ENCODE measurements at places on chromosomes 12 and 14. TPM values are rescaled to one million over a fixed set of nuclear protein-coding genes. Genes with fewer than 3 reads are reported as not detected.

AREL1 gene
- total RNA-seq, result 57.3 TPM

CISTR gene
- not detected for total RNA-seq

ZDHHC22 gene
- not detected for total RNA-seq

HCAR1 gene
- total RNA-seq, result not detected

LRIG3 gene
- not detected for total RNA-seq

SMOC1 gene
- total RNA-seq, result not detected

GZMB gene
- 2,090 TPM for total RNA-seq

STAB2 gene
- total RNA-seq, result not detected

LYSET gene
- 8.6 TPM for total RNA-seq

LPAR5 gene
- total RNA-seq, result 5.6 TPM

GSG1 gene
- total RNA-seq, result not detected

TMTC1 gene
- not detected for total RNA-seq

AQP5 gene
- total RNA-seq, result not detected

MVK gene
- 23.1 TPM for total RNA-seq

LIMA1 gene
- total RNA-seq, result 41.3 TPM

ACOT6 gene
- not detected for total RNA-seq

SDR9C7 gene
- total RNA-seq, result not detected

GPD1 gene
- total RNA-seq, result 0.36 TPM

TAS2R7 gene
- not detected for total RNA-seq

SERPINA10 gene
- total RNA-seq, result not detected

EMP1 gene
- total RNA-seq, result 4.2 TPM

MUCL1 gene
- 11.3 TPM for total RNA-seq

OTX2 gene
- not detected for total RNA-seq

FZD10 gene
- not detected for total RNA-seq

NFATC4 gene
- not detected for total RNA-seq

LRRC10 gene
- not detected for total RNA-seq

LDHB gene
- 590 TPM for total RNA-seq

TSPAN11 gene
- total RNA-seq, result not detected

CCDC197 gene
- not detected for total RNA-seq

SLC5A8 gene
- total RNA-seq, result not detected

CPM gene
- 5.3 TPM for total RNA-seq

SRSF9 gene
- 331 TPM for total RNA-seq

SLC11A2 gene
- total RNA-seq, result 94.3 TPM

B4GALNT3 gene
- 20.6 TPM for total RNA-seq

KLRB1 gene
- total RNA-seq, result 23.9 TPM

TAS2R13 gene
- total RNA-seq, result 1.2 TPM

DENND5B gene
- total RNA-seq, result 0.95 TPM

NTN4 gene
- total RNA-seq, result not detected

NCOR2 gene
- 133 TPM for total RNA-seq

GPX2 gene
- not detected for total RNA-seq

KIF5A gene
- 0.29 TPM for total RNA-seq

NINJ2 gene
- total RNA-seq, result 8.6 TPM

CCDC177 gene
- not detected for total RNA-seq

MSI1 gene
- total RNA-seq, result not detected

PARP11 gene
- total RNA-seq, result 17.7 TPM

HOXC12 gene
- total RNA-seq, result not detected

ESRRB gene
- not detected for total RNA-seq

VWF gene
- not detected for total RNA-seq

CLEC12A gene
- total RNA-seq, result 2.0 TPM

WNT1 gene
- total RNA-seq, result not detected

SOX5 gene
- total RNA-seq, result 3.0 TPM

Measured in natural killer cell treated with Interleukin-12 subunit alpha and Interleukin-12 subunit beta and Interleukin-15 and Interleukin-18, amount 100 ng/mL, for 72 hours (primary cell).